ENCODE measurements at places on chromosomes 7 and 10.

- no peak for DNase-seq
Observed at GRCh38 chr10:29537799-29538198, 97.0 kb downstream of the SVIL start.

GRCh38 chr7:81594767-81595166 lies 175.1 kb downstream of the HGF start:
- no peak for DNase-seq

GRCh38 chr10:21740989-21741388 lies 207.0 kb downstream of the MLLT10 start:
- no peak for DNase-seq

DNA sequence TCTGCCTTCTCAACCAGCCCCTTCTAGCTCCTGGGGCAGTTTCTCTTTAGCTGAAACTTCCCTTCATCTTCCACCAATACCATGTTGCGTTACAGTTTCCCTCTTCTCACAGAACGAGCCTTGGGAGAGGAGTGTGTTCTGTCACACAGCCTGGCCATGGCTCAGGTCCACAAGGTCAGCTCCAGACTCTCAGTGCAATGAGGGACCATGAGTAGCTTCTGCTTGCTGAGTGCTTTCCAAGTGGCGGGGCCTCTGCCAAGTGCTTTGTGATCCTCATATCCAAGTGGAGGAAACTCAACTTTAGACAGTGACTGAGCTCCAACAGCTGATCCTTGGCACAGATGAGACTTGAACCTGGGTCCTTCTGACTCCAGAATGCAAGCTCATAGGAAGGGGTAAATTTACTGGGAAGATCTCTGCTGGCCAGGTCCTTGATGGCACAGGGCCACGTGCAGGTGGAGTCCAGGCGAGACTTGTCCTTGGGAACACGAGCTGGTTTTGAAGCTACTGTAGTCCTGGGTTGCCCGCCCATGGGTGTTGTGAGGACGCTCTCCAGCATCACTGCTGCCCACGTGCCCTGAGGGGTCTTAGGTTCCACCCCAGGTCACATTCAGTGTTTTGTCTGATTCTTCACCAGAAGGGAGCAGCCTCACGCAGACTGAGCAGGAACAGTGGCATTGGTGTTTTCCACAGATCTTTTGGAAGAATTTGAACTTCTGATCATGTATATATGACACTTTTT lies 238.0 kb downstream of the EBF3 start:
- no peak for DNase-seq

DNA sequence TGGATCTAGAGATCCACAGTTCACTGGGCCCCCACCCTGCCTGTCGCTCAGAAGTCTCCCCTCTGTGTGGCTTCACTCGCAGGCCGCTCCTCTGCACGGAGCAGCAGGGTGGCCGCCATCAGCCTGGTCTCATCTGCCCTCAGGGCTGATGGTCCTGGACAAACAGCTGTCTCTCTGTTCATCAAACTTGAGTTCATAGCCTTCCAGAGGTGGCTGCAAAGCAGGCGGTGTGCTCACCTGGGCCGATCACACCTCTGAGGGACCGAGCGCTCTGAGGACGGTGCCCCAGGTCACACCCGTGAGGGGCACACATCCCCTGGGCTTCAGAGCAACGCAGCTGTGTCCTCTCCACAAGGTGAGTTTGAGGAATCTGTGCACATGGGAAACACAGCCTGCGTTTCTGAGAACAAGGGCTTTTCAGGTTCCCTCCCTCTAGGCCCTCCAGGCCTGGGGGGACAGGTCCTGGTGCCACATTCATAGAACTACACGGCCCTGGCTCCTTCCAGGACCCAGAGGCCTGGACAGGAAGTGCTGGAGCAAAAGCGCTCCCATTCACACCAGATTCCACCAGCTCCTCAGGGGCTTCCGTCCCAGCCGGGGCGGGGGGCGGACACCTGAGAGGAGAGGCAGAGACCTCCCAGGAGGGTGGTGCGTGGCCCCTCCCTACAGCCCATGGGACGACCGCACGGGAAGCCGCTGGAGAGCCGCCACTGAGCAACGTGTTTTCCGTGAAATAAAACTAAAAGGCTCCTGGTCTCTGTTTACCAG lies 31.2 kb upstream of the FAM20C start:
- DNase-seq, result no peak

DNA sequence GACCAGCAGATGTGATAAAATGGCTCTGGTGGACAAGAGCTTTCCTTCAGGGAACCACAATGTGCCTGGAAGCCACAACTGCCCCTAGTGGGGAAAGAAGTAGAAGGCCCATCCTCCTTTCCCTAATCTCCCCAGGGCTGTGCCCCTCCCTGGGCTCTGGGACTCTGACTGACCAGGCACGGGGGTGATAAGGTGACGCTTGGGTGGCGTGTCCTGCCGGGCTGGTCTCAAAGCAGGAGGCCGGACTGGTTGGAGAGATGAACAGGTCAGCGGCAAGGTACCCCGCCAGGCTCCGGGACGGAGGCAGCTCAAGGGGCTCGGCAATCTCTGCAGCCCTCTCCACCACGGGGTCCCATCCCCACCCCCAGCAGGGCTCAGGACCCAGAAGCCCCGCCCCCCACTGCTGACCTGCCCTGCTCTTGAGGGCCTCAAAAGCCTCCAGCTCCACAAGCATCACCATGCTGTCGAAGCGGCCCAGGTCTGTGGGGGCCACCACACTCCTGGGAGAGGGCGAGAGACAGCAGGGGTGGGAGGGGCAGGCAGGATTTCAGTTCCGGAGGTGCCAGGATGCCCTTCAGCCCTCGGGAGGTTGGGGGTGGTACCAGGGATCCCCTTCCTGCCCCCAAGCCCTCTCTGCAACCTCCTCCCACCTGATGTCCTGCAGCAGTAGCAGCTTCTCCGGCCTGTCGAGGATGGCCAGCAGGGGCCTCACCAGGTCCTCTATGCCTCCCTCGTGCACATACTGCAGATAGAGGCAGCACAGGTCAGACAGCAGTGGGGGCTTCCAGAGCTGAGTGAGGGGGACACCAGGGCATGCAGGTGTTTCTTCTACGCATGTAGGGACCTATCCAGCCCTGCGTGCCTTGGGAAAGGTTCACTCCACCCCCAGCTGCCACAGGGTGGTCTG lies 12.2 kb downstream of the LZTS2 start:
- no peak for DNase-seq

GRCh38 chr10:63628526-63629362 lies 107.5 kb downstream of the REEP3 start:
- peak; percentile 92 for DNase-seq

DNA sequence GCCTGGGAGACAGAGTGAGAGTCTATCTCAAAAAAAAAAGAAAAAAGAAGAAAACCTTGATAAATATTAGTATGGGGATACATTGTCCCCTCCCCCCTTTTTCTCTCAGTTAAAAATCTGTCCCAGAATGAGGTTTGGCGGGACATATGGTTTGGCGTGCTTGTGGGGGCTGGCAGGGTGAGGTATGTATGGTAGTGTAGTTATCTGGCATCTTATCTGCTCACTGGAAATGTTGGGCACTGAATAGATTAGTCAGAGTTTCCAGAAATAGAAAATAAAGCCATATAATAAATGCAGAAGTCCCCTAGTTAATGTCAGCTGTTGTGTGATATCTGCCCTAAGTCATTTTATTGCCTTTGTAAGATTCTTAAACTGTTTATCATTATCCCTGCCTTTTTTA lies 397.5 kb upstream of the GALNT17 start:
- no peak for DNase-seq

DNA sequence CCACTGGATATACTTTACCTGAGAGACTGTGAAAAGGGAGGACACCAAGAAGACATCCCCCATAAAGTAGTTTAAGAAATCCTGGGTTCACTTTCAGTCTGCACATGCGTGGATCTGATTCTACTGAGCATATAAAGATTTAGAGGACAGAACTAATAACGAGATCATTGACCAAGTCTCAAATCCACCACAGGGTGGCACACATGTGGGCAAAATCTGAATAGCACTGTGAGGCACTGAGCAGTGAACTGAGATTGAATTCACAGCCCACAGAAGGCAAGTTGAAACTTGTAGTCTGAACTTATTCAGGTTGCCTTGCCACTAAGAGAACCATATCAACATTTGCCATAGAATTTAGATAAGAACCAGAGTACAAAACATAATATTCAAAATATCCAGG lies 818.6 kb downstream of the GRID1 start:
- DNase-seq, result peak; percentile 65
